Right cardiac atrium (tissue), 5 donors: ENCODE measurements at places on chromosomes 2 and 18.

- DNase-seq, result no peak
These were observed 34.3 kb downstream of the ZAP70 start for GRCh38 chr2:97747716-97748115.

- DNase-seq, result no peak
These were observed 183.8 kb upstream of the ZC3H15 start for GRCh38 chr2:186302263-186302662.

- DNase-seq, result no peak
These were observed 62.3 kb upstream of the ACYP2 start for GRCh38 chr2:54052825-54053718.

DNA sequence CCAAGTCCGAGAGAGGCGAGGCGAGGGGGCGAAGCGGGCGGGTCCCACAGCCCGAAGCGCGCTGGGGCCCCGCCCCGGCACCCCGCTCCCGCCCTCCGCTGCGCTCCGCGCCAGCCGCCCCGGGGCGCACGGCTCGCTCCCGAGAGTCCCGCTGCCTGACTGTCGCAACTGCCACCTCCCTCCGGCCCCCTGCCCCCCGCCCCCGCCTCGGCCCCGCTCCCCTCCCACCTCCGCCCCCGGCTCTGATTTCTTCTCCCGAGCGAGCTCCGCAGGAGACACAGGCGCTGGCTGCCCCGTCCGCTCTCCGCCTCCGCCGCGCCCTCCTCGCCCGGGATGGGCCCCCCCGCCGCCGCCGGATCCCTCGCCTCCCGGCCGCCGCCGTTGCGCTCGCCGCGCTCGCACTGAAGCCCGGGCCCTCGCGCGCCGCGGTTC, at the start of gene WNT6:
Gene WNT6, plus strand, starts transcription at position 250 of the 432 bp plus-strand sequence. CDS start 233 bp downstream, outside the sequence.
- peak; percentile 58 for DNase-seq

DNA sequence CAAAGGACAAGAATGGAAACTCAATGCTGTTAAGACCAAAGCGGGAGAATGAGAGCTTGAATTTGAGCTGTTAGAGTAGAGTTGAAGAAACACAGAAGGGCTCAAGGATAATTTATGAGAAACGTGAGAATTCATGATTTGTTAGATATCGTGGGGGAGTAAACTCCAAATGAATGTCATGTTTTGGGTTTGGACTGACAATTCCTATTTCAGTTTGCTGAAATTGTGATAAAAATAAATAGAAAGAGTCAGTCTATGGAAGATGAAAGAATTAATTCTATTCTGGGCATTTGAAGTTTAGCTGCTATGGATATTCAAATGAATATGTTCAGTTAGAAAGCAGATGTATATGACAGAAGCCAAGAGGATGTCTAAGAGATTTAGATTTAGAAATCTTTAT, 723.4 kb upstream of the PIK3C3 start:
- DNase-seq, result no peak

GRCh38 chr2:145041706-145042105, 521.8 kb upstream of the ZEB2 start:
- no peak for DNase-seq
